ENCODE measurements at places on chromosomes 4 and X. TPM values are rescaled to one million over a fixed set of nuclear protein-coding genes. Genes with fewer than 3 reads are reported as not detected.

- H3K4me1 ChIP-seq = no peaks in the 10 kb centered on the region
- H3K27me3 ChIP-seq = no peaks in the 10 kb centered on the region
- no peak overlapping the region for H3K4me3 ChIP-seq
- no peak for DNase-seq
- no peak overlapping the region for H3K27ac ChIP-seq
These were observed 91.0 kb upstream of the SH3RF1 start for GRCh38 chr4:169361756-169362155.

DNA sequence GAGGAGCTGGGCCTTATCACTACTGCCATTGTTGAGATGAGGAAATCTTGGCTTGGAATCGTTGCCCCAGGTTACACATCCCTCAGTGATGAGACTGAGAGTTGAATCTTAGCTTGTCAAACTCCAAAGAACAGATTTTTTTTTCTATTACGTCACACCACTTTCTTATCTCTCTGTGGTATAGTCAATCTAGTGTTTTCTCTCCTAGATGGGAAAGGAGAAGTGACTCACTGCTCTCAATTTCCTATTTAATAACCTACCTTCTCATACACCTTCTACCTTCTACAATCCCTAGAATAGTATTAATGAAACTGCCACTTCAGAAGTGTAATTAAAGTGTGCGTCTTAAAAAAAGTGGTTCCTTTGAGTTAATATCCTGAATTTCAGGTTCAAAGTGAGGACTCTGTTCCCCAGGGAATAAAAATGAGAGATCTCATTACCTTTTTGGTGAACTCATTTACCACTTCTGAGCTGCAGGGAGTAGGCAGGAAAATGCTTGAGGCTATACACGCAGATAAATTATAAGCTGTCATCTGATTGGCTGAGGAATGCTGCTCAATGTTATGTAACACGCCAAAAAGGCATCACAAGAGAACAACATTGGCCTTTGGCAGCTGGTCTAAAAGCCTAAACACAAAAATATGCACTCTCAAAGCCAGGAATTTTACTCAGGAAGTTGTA lies 59.3 kb downstream of the MAD2L1 start:
- no peak for DNase-seq
- no peaks in the 10 kb centered on the region for H3K27me3 ChIP-seq
- no peaks in the 10 kb centered on the region for H3K36me3 ChIP-seq
- H3K4me3 ChIP-seq = no peak overlapping the region

DNA sequence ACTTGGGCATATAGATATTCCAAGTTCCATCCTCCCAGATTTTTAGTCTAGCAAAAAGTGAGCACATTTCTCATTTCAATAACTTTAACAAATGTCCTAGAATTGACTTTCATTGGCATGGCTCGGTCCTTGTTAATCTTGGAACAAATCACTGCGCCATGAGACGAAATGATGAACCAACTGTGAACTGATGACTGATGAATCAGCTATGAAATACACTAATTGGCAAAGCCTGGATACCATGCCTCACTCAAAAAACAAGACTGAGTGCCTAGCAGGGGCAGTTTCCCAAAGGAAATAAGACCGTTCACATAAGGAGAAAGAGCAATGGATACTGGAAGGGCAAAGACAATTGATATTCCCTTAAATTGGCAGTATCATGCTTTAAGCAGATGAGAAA lies 248.6 kb upstream of the VEGFC start:
- no peak overlapping the region for H3K4me3 ChIP-seq
- no peaks in the 10 kb centered on the region for H3K4me1 ChIP-seq
- no peaks in the 10 kb centered on the region for H3K36me3 ChIP-seq
- no peak overlapping the region for H3K27ac ChIP-seq

GRCh38 chr4:83779103-83780052 lies 243.5 kb downstream of the GPAT3 start:
- H3K4me3 ChIP-seq = no peak overlapping the region
- H3K27me3 ChIP-seq = no peaks in the 10 kb centered on the region
- H3K27ac ChIP-seq = no peak overlapping the region
- H3K4me1 ChIP-seq = no peaks in the 10 kb centered on the region

DNA sequence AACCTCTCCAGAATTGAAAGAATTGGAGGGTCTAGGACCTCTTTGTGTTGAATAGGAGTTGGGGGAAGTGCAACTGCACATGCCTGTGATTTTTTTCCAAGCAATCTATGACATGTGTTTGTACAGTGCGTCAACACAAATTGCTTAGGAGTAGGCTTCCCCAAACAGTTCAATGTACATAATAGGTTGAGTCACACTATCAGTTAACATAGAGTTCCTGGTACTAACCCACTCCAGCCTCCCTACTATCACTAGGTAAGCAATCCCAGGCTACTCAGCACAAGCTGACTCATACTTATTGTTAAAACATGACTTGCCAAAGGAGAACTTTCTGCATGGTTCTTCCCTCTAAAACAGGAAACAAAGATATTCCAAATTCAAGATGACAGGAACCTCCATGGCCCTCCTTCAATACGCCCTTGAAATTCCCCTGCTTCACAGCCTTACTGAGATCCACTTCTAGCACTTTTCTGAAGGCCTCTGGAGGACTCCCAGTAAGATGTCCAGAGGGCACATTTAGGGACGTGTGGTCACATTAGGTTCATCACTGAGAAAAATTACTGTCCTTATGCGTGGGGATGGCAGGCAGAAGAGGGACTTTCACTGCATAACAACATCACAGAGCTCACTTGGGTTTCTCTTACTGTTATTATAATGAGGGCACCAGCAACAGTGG lies 8.4 kb upstream of the VSIG1 start:
- no peaks in the 10 kb centered on the region for H3K4me1 ChIP-seq
- H3K27me3 ChIP-seq = no peaks in the 10 kb centered on the region
- DNase-seq = no peak

DNA sequence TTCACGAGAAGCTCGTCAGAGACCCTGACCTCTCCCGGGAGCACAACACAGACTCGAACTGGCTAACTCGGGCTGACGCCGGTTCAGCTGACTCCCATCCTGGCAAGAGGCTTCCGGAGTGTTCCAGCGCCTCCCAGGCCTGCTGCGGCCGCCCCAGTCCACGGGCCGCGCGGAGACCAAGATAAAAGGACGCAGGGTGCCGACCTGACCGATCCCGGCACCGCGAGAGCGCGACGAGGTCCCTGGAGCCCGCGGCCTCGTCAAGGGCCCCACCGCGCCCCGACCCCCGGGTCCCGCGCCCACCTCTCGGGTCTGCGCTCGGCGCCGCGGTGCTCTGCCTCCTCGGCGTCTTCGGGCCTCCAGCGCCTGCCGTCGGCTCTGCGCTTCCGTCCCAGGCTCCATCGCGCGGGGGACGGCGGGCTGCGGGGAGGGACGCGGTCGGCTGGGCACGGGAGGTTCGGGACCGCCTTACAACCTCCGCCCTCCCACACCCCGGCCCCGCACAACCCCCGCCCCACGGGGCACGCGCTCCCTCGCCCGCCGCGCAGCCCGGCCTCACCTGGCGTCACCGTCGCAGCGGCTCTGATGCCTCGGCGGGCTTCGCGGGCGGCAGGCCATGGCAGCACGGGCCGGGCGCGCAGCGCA lies 426 bp downstream of the SLBP start:
- peaks cover 28% of the 10 kb centered on the region for H3K36me3 ChIP-seq
- peak overlapping the region; percentile 97 for H3K27ac ChIP-seq
- H3K4me1 ChIP-seq = peaks cover 32% of the 10 kb centered on the region
- DNase-seq = no peak
- no peaks in the 10 kb centered on the region for H3K27me3 ChIP-seq

GRCh38 chr4:58507079-58507478 lies 1396.9 kb upstream of the IGFBP7 start:
- H3K4me3 ChIP-seq = no peak overlapping the region
- H3K27ac ChIP-seq = no peak overlapping the region
- H3K4me1 ChIP-seq = no peaks in the 10 kb centered on the region
- DNase-seq = no peak
- H3K36me3 ChIP-seq = no peaks in the 10 kb centered on the region

- peak overlapping the region; percentile 99 for H3K27ac ChIP-seq
- peaks cover 39% of the 10 kb centered on the region for H3K4me1 ChIP-seq
- DNase-seq = no peak
- no peaks in the 10 kb centered on the region for H3K36me3 ChIP-seq
These were observed 1.1 kb downstream of the HCFC1 start for GRCh38 chrX:153970357-153971123.

DNA sequence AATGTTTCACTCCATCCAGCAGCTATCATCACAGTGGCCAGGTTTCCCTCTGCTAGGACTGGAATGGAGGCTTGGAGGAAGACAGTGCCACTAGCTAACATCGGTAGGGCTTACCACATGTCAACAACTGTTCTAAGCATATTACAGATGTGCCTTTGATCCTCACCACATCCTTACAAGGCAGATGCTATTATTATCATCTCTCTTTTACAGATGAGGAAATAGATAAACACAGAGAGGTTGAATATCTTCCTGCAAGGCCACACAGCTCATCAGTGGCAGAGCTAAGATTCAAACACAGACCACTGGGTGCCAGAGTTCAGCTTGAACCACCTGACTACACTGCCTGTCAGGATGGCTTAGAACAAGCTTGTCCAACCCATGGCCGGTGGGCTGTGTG lies 47.4 kb downstream of the MAMLD1 start:
- H3K27me3 ChIP-seq = no peaks in the 10 kb centered on the region
- no peak overlapping the region for H3K4me3 ChIP-seq

GRCh38 chr4:155881555-155881954 lies 15.5 kb upstream of the ASIC5 start:
- no peaks in the 10 kb centered on the region for H3K27me3 ChIP-seq
- no peak overlapping the region for H3K4me3 ChIP-seq
- no peak overlapping the region for H3K27ac ChIP-seq
- no peaks in the 10 kb centered on the region for H3K36me3 ChIP-seq

GRCh38 chr4:7412554-7412912 lies 22.2 kb downstream of the PSAPL1 start:
- no peak overlapping the region for H3K4me3 ChIP-seq
- H3K27me3 ChIP-seq = peaks cover 10% of the 10 kb centered on the region
- H3K4me1 ChIP-seq = no peaks in the 10 kb centered on the region
- DNase-seq = no peak
- H3K36me3 ChIP-seq = no peaks in the 10 kb centered on the region

GRCh38 chr4:139822391-139822790 lies 156.8 kb downstream of the MGST2 start:
- no peak overlapping the region for H3K27ac ChIP-seq
- H3K4me3 ChIP-seq = no peak overlapping the region
- DNase-seq = no peak
- H3K27me3 ChIP-seq = no peaks in the 10 kb centered on the region

DNA sequence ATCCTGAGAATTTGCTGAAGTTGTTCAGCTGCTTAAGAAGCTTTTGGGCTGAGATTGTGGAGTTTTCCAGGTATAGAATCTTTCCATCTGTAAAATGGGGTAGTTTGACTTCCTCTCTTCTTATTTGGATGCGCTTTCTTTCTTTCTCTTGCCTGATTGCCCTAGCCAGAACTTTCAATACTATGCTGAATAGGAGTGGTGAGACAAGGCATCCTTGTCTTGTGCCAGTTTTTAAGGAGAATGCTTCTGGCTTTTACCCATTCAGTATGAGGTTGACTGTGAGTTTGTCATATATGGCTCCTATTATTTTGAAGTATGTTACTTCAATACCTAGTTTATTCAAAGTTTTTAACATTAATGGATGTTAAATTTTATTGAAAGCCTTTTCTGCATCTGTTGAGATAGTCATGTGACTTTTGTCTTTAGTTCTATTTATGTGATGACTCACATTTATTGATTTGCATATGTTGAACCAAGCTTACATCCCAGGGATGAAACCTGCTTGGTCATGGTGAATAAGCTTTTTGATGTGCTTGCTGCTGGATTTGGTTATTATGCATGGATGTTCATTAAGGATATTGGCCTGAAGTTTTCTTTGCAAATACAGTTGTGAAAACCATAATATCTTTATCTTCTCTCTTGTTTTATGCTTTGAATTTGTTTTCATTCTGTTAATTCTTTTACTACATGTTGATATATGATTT lies 573.8 kb upstream of the NDST4 start:
- no peak for DNase-seq
- no peaks in the 10 kb centered on the region for H3K36me3 ChIP-seq
- no peaks in the 10 kb centered on the region for H3K4me1 ChIP-seq
- H3K27me3 ChIP-seq = no peaks in the 10 kb centered on the region
- no peak overlapping the region for H3K4me3 ChIP-seq
- H3K27ac ChIP-seq = no peak overlapping the region

HOPX gene
- total RNA-seq = 319 TPM

MAP9 gene
- 2.8 TPM for total RNA-seq

TBC1D9 gene
- total RNA-seq = 8.6 TPM

SCML2 gene
- 2.4 TPM for total RNA-seq

ABLIM2 gene
- 15.6 TPM for total RNA-seq

GSPT2 gene
- 0.15 TPM for total RNA-seq

MAGEB17 gene
- total RNA-seq = not detected

CT45A10 gene
- total RNA-seq = not detected

SLC49A3 gene
- total RNA-seq = 2.5 TPM

Data from esophagus squamous epithelium (tissue), 5 donors.